GM23248 (cell line): ENCODE measurements at places on chromosomes 6 and 20. TPM values are rescaled to one million over a fixed set of nuclear protein-coding genes. Genes with fewer than 3 reads are reported as not detected.

DNA sequence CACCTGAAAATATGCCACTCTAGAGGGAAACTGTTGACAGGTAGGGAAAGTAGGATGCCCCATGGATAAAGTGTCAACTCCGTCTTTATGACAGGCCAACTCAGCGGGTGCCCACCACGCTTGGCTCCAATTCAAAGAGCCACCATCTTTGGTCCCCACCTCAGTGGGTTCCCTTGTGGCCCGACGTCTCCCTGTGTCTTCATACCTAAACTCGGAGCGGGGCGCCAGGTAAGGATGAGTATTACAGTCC, 277 bp downstream of the MDC1 start:
- DNase-seq = no peak

- no peak for DNase-seq
These were observed 15.7 kb downstream of the CPNE5 start for GRCh38 chr6:36823421-36824096.

DNA sequence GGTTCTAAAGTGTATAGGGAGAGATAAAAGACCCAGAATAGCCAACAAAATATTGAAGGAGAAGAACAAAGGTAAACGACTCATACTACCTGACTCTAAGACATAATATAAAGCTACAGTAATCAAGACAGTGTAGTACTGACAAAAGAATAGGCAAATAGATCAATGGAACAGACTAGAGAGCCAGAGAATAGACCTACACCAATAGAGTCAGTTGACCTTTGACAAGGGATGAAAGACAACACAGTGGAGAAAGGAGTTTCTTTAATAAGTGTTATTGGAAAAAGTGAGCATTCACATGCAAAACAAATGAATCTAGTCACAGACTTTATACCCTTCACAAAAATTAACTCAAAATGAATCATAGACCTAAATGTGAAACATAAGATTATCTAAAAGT, 96.4 kb downstream of the ISM1 start:
- no peak for DNase-seq

CRIP3 gene
- total RNA-seq = not detected in 2 replicates

DNA sequence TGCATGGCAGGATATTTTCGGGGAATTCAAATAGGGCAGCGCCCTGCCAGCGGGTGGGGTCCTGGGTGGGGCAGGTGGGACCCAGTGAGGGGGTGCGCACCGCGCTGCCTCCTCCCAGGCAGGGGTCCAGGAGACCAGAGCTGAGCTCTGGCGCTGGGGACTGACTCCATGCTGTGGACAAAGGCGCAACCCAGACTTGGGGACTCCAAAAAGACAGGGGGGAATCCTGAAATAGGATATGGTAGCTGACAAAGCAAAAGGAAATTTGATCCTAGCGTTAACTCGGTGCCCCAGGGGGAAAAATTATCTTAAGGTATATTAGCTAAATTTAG, 23.6 kb downstream of the TFAP2A start:
- DNase-seq = no peak

OR12D3 gene
- total RNA-seq = not detected in 2 replicates

DNA sequence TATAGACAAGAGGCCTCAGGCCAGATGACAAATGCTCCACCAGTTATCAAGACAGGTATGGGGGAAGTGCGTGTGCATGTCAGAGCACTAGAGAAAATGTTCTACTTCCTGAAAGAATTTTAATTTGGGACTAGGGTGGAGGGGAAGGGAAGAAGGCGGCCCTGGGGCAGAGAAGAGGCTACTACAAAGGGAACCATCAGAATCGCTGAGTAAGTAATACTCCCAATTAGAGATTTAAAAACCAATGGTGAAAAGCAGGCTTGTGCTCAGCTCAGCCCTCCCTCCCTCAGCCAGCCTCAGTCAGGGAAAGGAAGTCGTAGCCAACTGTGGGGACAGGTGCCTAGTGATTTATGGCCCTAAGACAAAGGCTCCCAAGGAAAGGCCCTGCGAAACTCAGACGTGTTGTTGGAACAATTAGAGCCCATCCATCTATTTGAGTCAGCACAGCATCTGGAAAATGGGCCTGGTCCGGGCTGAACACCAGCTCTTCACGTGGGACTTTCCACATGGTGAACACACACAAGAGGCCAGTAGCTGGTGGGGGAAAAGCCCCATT, 15.0 kb upstream of the MAFB start:
- no peak for DNase-seq

GRCh38 chr20:31967830-31968249, at the start of gene XKR7:
XKR7 (plus strand) TSS chr20:31968151; CDS start chr20:31968176, 25 bp downstream.
- no peak for DNase-seq

IMPG1 gene
- total RNA-seq = not detected in 2 replicates
